ENCODE measurements at places on chromosomes 12 and 14.

DNA sequence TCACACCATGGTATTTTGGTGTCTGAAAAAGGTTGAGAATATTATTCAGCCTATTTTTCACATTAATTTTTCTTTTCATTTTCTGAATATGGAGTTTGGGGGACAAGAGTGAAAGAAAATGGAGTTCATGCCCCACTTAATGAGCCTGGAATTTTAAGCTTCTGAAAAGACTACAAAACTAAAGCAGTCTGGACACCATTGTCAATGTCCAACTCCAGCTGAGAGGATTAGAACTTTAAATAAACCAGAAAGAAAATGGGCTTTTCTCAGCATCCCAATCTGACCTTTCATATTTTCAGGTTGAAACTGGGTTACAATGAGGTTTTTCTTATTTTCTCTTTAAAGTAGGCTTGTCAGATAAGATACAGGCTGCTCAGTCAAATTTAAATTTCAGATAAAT lies 207.7 kb downstream of the SLC6A15 start:
- no peaks in the 10 kb centered on the region for H3K4me1 ChIP-seq
- no peak for DNase-seq
- H3K4me3 ChIP-seq, result no peak overlapping the region
- no peak overlapping the region for H3K27ac ChIP-seq

- H3K4me1 ChIP-seq, result no peaks in the 10 kb centered on the region
- H3K27me3 ChIP-seq, result no peaks in the 10 kb centered on the region
- H3K36me3 ChIP-seq, result no peaks in the 10 kb centered on the region
- no peak for DNase-seq
Measured at GRCh38 chr12:6635375-6635855, 344 bp downstream of the LPAR5 start.

- H3K4me3 ChIP-seq, result no peak overlapping the region
- H3K27ac ChIP-seq, result no peak overlapping the region
- H3K4me1 ChIP-seq, result no peaks in the 10 kb centered on the region
- no peak for DNase-seq
- H3K36me3 ChIP-seq, result no peaks in the 10 kb centered on the region
Measured at GRCh38 chr12:48459259-48459658, 13.1 kb upstream of the ANP32D start.

- H3K4me3 ChIP-seq, result no peak overlapping the region
- no peak for DNase-seq
- H3K27me3 ChIP-seq, result no peaks in the 10 kb centered on the region
- no peaks in the 10 kb centered on the region for H3K4me1 ChIP-seq
- H3K36me3 ChIP-seq, result no peaks in the 10 kb centered on the region
- H3K27ac ChIP-seq, result no peak overlapping the region
Measured at GRCh38 chr12:72432037-72432604, 160.0 kb downstream of the TRHDE start.

DNA sequence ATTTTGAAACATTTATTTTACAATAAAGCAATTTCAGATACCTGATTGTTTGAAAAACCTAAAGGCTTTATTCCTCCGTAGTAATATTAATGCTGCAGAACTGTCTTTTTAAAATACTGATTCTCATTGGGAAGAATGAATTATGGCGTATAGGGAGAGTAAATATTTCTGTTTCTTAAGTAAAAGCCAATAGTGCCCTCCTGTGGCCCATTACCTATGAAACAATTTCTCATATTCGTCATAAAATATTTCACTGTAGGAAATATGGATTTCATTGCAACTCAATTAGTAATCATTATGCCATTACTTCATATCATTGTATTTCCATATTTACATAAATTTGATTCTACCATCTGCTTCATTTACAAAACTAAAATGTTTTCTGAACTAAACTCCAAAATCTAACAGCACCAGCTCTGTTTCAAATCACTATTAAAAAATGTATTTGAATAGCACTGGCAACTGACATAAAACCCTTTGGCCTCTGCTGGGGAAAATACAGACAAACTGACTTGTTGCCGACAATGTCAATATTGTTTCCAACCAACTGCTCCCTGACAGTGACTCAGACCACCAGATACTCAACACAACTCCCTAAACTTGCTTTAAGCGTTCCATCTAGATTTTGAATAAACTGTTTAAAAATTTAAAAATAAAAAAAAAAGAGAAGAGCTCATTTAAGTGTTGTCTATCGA lies 290.3 kb downstream of the NAV3 start:
- no peaks in the 10 kb centered on the region for H3K36me3 ChIP-seq
- no peak overlapping the region for H3K27ac ChIP-seq
- DNase-seq, result no peak
- no peaks in the 10 kb centered on the region for H3K27me3 ChIP-seq
- no peaks in the 10 kb centered on the region for H3K4me1 ChIP-seq
- no peak overlapping the region for H3K4me3 ChIP-seq

DNA sequence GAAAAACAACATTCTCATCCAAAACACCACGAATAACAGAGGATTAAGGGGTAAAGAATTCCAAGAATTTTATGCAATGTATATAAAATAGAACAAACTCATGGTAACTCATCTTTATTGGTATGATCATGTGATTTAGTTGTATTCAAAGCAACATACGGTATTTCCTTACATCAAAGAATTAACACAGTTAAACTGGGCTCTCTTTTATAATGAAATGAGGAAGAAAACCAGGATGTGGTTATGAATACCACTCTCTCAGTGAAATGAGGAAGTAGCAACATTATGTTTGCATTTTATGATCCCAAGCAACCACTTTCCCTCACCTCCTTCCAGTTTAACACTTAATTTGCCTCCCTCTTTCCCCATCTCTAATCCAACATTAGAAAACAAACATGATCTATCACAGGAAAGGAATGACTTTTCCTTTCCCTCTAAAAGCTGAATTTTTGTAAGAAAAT lies 22.9 kb downstream of the SPTLC2 start:
- no peak overlapping the region for H3K27ac ChIP-seq
- no peak for DNase-seq

DNA sequence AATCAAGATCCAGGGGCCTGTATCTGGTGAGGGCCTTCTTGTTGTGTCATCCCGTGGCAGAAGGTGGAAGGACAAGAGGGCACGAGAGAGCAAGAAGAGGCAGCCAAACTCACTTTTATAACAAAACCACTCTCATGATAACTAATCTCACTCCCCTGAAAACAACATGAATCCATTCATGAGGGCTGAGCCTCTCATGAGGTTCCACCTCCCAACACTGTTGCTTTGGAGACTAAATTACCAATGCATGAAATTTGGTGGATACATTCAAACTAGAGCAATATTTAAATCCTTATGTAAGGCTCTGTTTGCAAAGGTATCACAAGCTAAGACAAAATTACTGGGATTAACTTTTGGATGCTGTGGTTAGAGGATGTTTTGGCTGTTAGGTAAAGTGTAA lies 470.1 kb upstream of the NOVA1 start:
- no peak overlapping the region for H3K4me3 ChIP-seq
- no peaks in the 10 kb centered on the region for H3K4me1 ChIP-seq
- DNase-seq, result no peak
- H3K27me3 ChIP-seq, result no peaks in the 10 kb centered on the region
- no peaks in the 10 kb centered on the region for H3K36me3 ChIP-seq

Measured in right lobe of liver (tissue), 6 donors.